Body of pancreas (tissue), 4 donors: ENCODE measurements at places on chromosomes 7 and 10. TPM values are rescaled to one million over a fixed set of nuclear protein-coding genes. Genes with fewer than 3 reads are reported as not detected.

Gene APBB1IP
- total RNA-seq, result 2.3 TPM

Gene PLAU
- total RNA-seq, result 1.6 TPM

Gene SUGCT
- 0.78 TPM for total RNA-seq

Gene PNLIPRP2
- 455 TPM for total RNA-seq

Gene ACBD7
- not detected for total RNA-seq
